ENCODE measurements at places on chromosomes 2 and 18.
A peak's percentile ranks its signal among the peaks of the same experiment; 100 is the strongest.

- H3K4me3 ChIP-seq: no peak overlapping the region
- H3K27me3 ChIP-seq: no peaks in the 10 kb centered on the region
These were observed 593.3 kb upstream of the FANCL start for GRCh38 chr2:58834404-58834803.

DNA sequence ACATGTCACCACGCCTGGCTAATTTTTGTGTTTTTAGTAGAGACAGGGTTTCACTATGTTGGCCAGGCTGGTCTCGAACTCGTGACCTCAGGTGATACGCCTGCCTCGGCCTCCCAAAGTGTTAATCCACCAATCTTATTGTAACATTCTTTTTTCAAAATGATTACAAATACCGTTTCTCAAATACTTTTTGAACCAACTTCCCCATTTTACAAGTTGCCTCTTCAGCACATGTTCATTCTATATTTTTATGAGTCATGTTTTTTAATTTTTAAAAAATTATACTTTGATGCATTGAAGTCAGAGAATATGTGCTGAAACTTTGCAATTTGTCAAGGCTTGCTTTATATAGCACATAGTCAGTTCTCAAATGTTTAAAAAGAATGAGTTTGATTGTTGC, 58.2 kb downstream of the QPCT start:
- no peak for DNase-seq
- no peaks in the 10 kb centered on the region for H3K27me3 ChIP-seq
- H3K36me3 ChIP-seq: no peaks in the 10 kb centered on the region
- H3K4me3 ChIP-seq: no peak overlapping the region
- H3K27ac ChIP-seq: no peak overlapping the region

DNA sequence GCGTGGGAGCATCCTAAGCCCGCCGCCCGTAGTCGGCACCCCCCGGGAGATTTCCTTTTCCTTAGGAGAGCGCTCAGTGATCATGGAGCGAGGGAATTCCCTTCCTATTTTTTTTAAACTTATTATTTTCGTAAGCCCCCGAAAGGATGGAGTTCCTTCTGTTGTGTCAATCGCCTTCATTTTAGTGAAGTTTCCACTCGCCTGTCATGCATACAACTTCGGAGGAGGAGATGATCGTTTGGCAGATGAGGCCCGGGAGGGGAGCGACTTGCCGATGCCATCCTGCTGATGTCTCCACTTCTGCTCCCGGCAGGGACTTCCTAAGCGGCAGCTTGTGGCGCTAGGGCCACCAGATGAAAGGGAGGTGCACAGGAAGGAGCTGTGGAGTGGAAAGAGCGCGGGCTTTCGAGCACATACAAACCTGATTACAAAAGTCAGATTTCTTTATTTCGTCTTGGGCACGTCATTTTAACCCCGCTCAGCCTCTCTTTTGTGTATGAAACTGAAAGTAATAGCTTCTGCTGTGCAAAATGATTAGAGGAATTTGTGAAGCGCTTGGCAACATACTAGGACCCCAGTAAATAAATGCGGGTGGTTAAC, at the start of gene ADGRF3:
TSS of gene ADGRF3 (minus strand) at position 336 of the 600 bp plus-strand sequence. CDS start 555 bp downstream, outside the sequence.
- no peaks in the 10 kb centered on the region for H3K27me3 ChIP-seq
- H3K36me3 ChIP-seq: no peaks in the 10 kb centered on the region
- peaks cover 2% of the 10 kb centered on the region for H3K4me1 ChIP-seq
- DNase-seq: peak; percentile 30

- no peaks in the 10 kb centered on the region for H3K36me3 ChIP-seq
- H3K27ac ChIP-seq: no peak overlapping the region
- H3K4me1 ChIP-seq: no peaks in the 10 kb centered on the region
These were observed 81.7 kb downstream of the EPC2 start for GRCh38 chr2:148726228-148726627.

DNA sequence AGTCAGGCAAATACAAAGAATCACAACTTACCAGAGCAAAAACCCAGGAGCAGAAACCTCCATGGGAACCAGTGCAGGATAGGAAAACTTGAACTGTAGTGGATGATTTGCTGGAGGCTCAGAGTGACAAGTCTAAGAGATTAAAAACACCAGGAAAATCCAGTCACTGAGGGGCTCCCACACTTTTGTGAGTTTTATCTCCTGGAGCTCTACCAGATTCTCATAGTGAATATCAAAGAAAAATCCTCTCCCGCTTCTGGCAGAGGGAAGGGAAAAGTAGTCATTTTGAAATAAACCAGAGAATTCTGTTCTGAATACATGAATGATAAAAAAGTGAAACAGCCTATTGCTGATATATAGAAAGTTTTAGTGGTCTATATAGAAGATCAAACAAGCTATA, 23.1 kb downstream of the NABP1 start:
- H3K4me3 ChIP-seq: no peak overlapping the region
- H3K4me1 ChIP-seq: peaks cover 4% of the 10 kb centered on the region
- DNase-seq: no peak

DNA sequence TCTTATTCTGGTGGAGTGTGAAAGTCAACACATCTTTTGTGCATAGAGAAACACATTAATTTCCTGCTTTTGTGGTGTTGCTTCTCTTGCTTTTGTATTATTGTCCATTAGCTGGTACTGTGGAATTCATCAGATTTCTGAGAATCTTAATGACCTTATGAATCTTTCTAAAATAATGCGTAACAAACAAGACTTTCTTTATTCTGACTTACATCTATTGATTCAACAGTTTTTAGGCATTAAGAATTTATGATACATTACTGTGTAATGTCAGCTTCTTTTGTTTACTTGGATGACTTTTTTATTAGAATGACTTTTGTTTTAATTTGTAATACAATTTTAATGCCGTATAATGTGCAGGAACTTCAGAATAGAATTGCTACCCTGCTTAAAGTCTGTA, 43.4 kb downstream of the RAB10 start:
- no peak for DNase-seq
- no peaks in the 10 kb centered on the region for H3K4me1 ChIP-seq
- H3K27ac ChIP-seq: no peak overlapping the region
- no peak overlapping the region for H3K4me3 ChIP-seq
- no peaks in the 10 kb centered on the region for H3K27me3 ChIP-seq

GRCh38 chr2:215439404-215439803, 3.5 kb upstream of the FN1 start:
- DNase-seq: no peak
- no peaks in the 10 kb centered on the region for H3K27me3 ChIP-seq
- H3K36me3 ChIP-seq: no peaks in the 10 kb centered on the region
- no peak overlapping the region for H3K27ac ChIP-seq

DNA sequence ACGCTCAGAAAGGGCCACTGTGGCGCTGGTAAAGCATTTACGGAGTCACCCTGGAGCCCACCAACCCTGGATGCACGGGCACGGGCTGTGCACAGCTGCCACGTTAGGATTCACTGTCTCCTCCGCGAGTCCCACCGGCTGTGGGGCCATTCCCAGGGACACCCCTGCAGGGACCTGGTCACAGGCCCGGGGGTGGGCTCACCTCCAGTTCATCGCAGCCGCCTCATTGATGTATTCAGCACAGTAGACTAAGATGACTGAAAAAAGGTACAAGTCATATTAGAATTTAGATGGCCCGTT, 4.7 kb downstream of the TMEM18 start:
- DNase-seq: no peak
- peaks cover 22% of the 10 kb centered on the region for H3K4me1 ChIP-seq
- H3K27ac ChIP-seq: no peak overlapping the region
- no peak overlapping the region for H3K4me3 ChIP-seq
- H3K27me3 ChIP-seq: no peaks in the 10 kb centered on the region
- peaks cover 6% of the 10 kb centered on the region for H3K36me3 ChIP-seq

GRCh38 chr2:56170504-56170903, 13.3 kb upstream of the CCDC85A start:
- H3K27me3 ChIP-seq: no peaks in the 10 kb centered on the region
- H3K4me3 ChIP-seq: no peak overlapping the region
- H3K4me1 ChIP-seq: no peaks in the 10 kb centered on the region
- no peaks in the 10 kb centered on the region for H3K36me3 ChIP-seq
- no peak overlapping the region for H3K27ac ChIP-seq

DNA sequence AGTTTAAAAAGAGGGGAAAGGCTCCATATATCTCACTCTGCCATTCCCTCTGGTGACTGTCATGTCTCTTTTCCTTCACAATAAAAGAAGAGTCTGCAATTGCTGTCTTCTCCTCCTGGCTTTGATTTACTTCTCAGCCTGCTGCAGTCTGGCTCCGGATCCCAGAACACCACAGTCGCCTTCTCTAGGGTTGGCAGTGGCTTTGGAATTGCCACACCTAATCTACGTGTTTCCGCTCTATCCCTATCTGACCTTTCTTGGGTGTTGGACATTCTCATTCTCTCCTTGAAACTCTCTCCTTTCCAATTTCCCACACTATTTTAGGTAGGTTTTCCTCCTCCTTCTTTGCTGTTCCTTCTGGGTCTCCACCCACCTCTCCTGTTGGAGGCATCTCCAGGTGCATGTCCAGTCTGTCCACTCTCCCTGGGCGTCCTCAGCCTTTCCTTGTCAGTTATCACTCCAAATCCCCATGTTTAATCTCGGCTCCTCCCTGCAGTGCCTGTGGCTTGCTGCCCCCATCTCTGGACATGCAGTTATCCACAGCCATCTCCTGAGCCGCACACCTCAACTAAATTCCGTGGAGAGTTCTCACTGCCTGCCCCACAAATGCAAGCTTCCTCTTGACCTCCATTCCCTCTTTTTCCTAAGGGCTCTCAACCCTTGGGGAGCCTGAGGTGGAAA, 112.8 kb downstream of the KCTD1 start:
- no peaks in the 10 kb centered on the region for H3K36me3 ChIP-seq
- DNase-seq: no peak
- H3K27me3 ChIP-seq: no peaks in the 10 kb centered on the region
- no peak overlapping the region for H3K27ac ChIP-seq

- H3K4me3 ChIP-seq: no peak overlapping the region
- DNase-seq: no peak
- no peaks in the 10 kb centered on the region for H3K27me3 ChIP-seq
- H3K4me1 ChIP-seq: peaks cover 9% of the 10 kb centered on the region
- H3K27ac ChIP-seq: no peak overlapping the region
These were observed 21.0 kb downstream of the AGAP1 start for GRCh38 chr2:235514627-235515363.

DNA sequence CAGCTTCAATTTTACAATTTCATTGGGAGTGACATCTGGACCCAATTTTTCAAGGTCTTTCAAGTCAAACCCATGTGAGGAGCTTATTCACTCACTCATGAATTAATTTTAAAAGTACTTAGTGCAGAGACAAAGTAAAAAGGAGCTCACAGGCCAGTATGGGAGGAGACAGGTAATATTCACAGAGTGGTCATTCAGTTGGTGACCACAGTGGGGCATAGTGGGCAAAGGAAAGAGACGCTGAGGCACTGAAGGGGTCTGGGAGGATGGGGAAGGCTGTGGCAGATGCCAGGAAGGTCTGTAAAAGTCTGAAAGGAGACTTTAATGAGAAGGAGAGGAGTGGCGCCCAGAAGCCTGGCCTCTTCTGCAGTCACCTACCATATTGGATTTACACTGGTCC, 76.0 kb downstream of the CD8B2 start:
- H3K4me1 ChIP-seq: no peaks in the 10 kb centered on the region
- no peak overlapping the region for H3K4me3 ChIP-seq
- H3K27ac ChIP-seq: no peak overlapping the region
- DNase-seq: no peak
- no peaks in the 10 kb centered on the region for H3K36me3 ChIP-seq
- no peaks in the 10 kb centered on the region for H3K27me3 ChIP-seq

GRCh38 chr2:68744366-68744912, 9.8 kb downstream of the ARHGAP25 start:
- H3K27me3 ChIP-seq: no peaks in the 10 kb centered on the region
- DNase-seq: no peak
- no peak overlapping the region for H3K27ac ChIP-seq
- no peak overlapping the region for H3K4me3 ChIP-seq
- no peaks in the 10 kb centered on the region for H3K36me3 ChIP-seq

- no peak overlapping the region for H3K27ac ChIP-seq
- H3K4me1 ChIP-seq: no peaks in the 10 kb centered on the region
- no peak overlapping the region for H3K4me3 ChIP-seq
- DNase-seq: peak; percentile 89
- no peaks in the 10 kb centered on the region for H3K27me3 ChIP-seq
- no peaks in the 10 kb centered on the region for H3K36me3 ChIP-seq
These were observed 103.4 kb downstream of the NRP2 start for GRCh38 chr2:205785507-205786260.

DNA sequence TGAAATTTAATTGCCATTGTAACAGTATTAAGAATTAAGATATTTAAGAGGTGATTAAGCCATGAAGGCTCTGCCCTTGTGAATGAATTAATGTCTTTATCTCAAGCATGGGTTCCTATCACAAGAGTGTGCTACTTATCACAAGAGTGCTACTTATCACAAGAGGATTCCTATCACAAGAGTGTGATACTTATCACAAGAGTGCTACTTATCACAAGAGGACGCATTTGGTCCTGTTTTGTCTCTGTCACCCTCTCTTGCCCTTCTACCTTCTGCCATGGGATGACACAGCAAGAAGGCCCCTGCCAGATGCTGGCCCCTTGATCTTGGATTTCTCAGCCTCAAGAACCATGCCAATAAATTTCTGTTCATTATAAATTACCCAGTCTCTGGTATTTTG, 13.2 kb upstream of the COL5A2 start:
- no peaks in the 10 kb centered on the region for H3K36me3 ChIP-seq
- H3K4me3 ChIP-seq: no peak overlapping the region
- no peak overlapping the region for H3K27ac ChIP-seq
- no peaks in the 10 kb centered on the region for H3K27me3 ChIP-seq
- no peak for DNase-seq
- H3K4me1 ChIP-seq: peaks cover 2% of the 10 kb centered on the region

GRCh38 chr2:119431976-119432850, 559 bp downstream of the TMEM37 start:
- DNase-seq: peak; percentile 51
- no peaks in the 10 kb centered on the region for H3K36me3 ChIP-seq
- peak overlapping the region; percentile 53 for H3K4me3 ChIP-seq

DNA sequence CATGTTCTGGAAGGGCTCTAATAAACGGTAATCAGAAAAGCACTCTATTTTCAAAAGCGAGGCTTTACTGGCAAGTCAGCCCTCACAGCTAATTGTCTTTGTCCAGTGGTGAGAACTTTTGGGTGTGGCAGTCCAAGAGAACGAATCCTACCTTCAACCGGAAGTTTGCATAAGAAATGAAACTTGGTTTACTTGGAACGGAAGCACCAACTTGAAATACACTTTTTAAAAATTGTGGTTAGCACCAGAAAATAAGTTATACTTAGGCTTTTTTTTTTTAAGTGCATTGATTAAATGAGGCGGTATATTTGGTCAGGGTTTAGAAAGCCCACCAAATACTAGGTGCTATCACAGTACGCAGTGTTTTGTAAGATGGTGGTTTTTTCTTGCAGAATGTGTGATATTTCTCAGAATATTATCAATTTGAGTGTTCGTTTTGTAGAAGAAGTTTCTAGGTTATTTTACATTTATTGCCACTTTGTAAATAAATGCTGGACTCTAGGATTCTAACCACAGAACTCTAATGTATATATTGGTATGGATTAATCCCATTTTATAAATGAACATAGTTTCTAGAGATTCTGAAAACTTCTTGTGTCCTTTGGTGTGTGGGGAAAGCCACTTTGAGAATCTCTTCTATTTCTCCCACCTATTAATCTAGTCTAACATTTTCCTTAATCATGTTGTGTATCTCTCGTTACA, 1.2 kb downstream of the MYL12A start:
- H3K4me3 ChIP-seq: peak overlapping the region; percentile 54
- H3K27me3 ChIP-seq: no peaks in the 10 kb centered on the region
- peak; percentile 69 for DNase-seq
- peak overlapping the region; percentile 96 for H3K27ac ChIP-seq
